Activated gamma-delta T cell (primary cell): ENCODE measurements at places on chromosomes 1 and 21.

DNA sequence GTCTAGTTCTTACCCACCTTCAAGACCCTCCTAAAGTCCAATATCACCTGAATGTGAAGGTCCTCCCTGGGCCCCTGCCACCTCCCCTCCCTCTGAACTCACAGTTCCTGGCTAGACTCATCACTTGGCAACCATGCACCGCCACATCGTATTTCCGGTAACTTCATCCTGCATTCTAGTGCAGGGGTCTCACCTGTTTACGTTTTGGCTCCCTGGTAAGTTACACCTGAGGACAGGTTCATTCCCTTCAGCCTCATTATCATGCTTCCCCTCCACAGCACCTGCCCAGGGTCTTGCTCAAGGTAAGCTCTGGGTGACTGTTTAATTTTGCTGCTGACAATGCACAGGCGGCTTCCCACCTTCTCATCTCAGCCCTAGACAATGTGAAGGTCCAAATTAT, 93.1 kb downstream of the MIS18A start:
- DNase-seq = no peak

- no peak for DNase-seq
Measured at GRCh38 chr1:228935855-228936727, 200.8 kb downstream of the RHOU start.

DNA sequence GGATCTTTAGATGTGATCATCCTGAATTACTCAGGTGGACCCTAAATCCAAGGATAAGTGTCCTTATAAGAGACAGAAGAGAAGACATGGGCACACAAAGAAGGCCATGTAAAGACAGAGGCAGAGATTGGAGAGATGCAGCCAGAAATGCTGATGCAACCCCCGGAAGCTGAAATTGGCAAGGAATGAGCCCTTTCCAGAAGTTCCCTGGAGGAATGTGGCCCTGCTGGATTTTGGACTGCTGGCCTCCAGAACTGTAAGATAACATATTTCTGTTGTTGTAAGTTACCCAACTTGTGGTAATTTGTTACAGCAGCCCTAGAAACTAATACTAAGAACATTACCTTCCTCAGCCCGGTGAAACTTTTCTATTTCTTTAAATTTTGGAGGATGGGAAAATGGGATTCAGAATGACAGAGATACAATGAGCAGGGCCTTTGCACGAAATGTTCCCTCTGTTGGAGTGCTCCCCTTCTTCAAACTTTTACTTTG, 11.2 kb upstream of the PLPP3 start:
- no peak for DNase-seq

DNA sequence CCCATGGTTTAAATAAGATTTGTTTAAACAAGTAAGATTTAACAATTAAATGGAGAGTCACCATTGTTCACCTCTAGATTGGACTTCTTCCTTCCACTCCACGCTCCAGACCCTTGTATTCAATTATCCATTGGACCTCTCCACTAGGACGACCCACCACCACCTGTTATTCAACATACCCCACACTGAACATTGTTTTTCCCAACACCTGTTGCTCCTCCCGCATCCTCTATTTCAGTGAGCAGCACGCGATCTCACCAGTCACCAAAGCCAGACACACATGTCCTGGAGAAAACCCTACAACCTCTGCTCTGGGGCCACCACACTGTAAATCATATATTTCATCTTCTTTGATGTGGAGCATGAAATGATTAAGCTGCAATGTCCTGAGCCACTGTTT, 28.6 kb downstream of the ATP8B2 start:
- DNase-seq = no peak

GRCh38 chr1:236338096-236338495, 56.0 kb upstream of the EDARADD start:
- DNase-seq = no peak

GRCh38 chr1:231046730-231047395, 6.8 kb upstream of the FAM89A start:
- DNase-seq = no peak

DNA sequence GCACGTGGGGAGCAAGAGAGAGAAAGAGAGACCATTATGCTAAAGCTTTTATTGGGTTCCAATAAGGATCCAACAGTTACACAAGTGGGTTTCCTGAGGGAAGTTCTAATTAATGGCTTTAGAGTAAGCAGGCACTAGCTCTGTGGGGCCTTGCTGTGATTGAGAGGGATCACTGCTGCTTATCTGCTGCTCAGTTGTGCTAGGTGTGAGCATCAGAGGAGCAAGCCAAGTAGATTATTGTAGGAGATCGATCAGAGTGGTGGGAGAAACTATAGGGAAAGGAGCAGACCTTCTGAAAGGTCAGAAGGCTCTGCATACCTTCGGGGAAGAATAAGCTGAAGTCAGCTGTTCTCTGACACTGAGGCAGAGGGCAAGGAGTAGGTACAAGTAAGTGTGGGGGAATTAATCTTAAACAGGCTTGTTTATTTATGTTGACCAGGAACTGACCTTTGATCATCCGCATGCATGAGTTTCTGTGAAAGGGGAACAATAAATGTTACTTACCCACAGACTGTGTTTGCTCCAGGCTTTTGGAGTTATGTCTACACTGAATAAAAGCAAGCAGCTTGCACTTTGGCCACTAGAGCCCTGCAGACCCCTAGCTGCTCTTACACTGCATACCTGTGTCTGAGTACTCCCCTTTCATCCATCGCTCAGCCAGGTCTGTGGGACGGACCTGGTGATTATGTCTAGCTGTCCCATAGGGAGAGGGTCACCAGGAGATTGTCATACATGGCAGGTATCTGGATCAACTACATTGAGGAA, 89.7 kb downstream of the TNNI3K start:
- no peak for DNase-seq

- DNase-seq = no peak
Measured at GRCh38 chr1:20290624-20291597, at the start of gene VWA5B1. VWA5B1 (plus strand) TSS chr1:20290875; CDS start chr1:20310602, 19,727 bp downstream.

GRCh38 chr1:1022302-1023009, 2.5 kb downstream of the AGRN start:
- DNase-seq = no peak

DNA sequence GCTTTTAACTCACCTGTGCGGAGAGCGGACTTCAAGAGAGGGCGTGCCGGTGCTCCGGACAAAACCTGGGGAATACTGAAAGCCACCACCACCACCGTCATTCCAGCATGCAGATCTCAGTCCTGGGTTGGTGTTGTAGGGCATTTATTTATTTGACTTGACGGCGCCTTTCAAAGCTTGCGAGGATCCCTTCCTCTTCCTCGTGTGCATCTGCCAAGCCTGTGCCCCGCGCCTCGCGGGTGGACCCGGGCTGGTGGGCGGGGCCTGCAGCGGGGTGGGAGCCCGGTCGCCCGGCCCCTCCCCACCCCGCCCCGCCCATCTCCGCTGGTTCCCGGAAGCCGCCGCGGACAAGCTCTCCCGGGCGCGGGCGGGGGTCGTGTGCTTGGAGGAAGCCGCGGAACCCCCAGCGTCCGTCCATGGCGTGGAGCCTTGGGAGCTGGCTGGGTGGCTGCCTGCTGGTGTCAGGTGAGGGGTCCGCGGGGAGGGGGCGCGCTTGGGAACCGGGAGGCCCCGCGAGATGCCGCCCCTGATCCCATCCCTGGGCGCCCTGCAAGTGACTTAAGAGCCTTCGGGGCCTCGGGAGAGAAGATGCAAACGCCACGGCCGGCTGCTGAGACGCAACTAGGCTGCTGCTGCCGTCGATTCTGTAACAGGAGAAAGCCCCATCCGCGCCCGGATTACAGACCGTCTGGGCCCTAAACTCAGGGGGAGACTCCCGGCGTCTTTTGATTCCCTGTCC, at the start of gene IL10RB:
Gene IL10RB (plus strand): TSS at position 318 of the 739 bp plus-strand sequence. CDS start 99 bp downstream, at position 417.
- peak; percentile 60 for DNase-seq

- no peak for DNase-seq
Measured at GRCh38 chr1:245915406-245915805, 591.7 kb downstream of the SMYD3 start.

- no peak for DNase-seq
Measured at GRCh38 chr1:116371752-116372151, 1.3 kb upstream of the ATP1A1 start.

DNA sequence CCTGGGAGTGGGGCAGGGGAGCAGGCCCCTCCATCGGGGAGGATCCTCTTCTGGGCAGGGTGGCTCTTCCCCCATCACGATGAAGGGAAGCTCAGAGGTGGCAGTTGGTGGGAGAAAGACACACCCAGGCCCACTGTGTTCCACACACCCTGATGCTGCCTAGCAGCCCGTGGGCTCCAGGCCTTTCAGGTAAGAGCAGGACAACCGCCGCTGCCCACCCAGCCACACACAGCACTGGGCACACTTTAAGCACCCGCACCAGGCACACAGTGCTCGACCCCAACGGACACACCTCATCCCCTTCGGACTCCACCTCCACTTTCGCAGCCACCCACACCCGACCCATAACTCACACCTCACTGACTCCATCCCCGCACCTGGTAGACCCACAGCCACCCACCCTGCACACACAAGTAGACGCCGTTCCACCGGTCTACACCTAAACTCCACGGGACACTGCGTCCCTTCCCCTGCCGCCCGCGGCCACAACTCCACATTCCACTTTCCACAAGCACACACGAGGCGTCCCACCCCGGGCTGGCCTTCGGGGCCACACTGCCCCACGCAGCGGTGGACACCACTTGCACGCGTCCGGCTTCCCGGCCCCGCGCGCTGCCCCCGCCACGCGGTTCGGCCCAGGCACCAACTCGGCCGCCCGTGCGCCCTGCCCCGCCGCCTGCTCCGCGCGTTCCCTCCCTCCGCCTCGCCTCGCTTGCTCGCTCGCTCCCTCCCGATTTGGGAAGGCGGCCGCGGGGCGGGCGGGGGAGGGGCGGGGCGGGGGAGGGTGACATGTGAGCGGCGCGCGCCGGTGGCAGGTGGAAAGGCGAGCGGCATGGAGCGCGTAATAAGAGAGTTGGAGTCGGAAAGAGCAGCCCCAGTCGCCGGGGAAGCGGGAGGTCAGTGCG, at the start of gene KCNQ4:
Gene KCNQ4 (plus strand): TSS at position 787 of the 905 bp plus-strand sequence. CDS start 307 bp downstream, outside the sequence.
- DNase-seq = no peak

GRCh38 chr1:22808676-22809483, 98.2 kb downstream of the EPHB2 start:
- no peak for DNase-seq

DNA sequence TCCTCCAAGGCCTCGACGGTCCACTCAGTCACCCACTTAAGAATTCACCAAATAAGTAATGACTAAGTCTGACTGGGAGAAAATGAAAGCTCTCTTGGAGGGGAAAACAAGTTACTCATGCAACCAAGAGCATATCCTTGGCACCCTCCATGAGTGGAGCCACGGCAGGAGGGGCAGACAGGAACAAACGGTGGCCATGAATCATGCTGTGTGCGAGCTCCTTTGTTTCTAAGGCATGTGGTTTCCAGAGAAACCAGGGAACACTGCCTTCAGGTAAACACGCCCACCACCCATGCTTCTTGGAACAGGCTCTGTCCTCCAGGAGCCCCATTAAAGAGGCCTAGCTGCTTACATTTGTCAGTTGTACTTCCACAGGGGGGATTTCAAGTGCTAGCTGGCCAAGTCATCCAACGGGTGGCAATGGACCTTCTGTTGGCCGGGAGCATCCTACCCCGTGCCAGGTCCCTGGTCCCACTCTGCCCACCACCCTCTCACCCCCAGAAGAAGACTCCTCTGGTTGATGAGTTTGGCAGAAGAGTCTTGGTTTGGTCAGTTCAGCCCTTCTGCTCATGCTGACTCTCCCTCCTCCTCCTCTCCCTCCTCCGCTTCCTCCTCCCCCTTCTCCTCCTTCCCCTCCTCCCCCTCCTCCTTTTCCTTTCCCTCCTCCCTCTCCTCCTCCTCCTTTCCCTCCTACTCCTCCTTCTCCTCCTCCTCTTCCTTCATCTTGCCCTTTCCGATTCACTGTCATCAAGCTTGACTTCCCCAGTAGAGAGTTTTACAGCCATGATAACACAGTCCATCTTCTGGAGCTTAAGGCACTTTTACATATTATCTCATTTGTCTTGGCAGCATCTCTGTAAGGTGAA, 107.6 kb downstream of the CCDC185 start:
- DNase-seq = no peak

GRCh38 chr1:42480921-42481320, 17.8 kb downstream of the CCDC30 start:
- DNase-seq = no peak

- no peak for DNase-seq
Measured at GRCh38 chr1:216711712-216712111, 11.5 kb downstream of the ESRRG start.

- no peak for DNase-seq
Measured at GRCh38 chr1:168230709-168231108, 4.9 kb downstream of the SFT2D2 start.

DNA sequence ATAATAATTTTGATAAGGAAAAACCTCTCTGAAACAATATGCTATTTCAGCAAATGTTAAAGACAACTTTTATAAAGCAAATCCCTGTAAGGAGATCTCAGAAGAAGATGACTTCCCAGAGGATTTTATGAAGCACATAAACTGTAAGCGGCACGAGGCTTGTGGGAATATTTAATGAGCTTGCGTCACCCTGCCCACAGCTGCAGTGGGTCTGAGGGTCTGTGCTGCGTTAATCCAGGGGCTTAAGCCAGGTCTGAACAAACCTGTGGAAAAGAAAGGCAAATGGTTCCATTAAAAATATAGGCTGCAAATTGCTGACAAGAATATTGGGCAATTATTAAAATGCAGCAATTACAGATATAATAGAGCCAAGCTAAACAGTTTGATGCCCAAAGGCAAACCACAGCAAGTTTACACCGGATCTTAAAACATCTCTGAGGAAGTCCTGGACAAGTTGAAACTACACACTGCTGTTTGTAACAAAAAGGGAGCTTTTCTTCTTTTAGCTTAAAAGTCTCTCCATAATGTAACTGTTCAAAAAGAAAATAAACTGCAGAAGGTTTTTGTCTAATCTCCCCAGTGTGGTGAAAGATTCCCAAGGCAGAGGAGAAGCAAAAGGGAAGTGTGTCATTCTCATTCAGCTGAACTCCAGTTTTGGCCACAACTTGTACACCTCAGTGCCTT, 21.8 kb downstream of the TGFBR3 start:
- no peak for DNase-seq

- no peak for DNase-seq
Measured at GRCh38 chr1:97903626-97904025, 17.2 kb downstream of the DPYD start.

GRCh38 chr1:203120325-203121153, 7.0 kb upstream of the ADORA1 start:
- no peak for DNase-seq

DNA sequence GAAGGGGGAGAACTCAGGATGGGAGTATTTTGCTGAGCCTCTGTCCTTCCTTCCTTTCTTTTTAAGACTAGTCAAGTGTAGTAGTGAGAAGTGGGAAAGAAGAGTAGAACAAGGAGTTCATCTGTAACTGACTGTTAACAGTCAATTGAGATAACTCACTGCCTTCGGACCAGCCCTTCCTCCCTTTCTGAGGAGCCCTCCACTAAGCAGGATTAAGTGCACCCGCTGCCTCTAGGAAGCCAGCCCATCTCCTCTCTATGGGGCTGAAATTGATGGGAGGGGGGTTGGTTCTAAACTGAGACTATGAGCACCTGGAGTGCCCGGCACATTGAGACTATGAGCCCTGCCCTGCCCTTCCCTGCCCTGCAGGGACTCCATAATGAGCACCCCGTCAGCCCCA, 72.7 kb upstream of the TINAGL1 start:
- DNase-seq = no peak

GRCh38 chr1:193662030-193662429, 475.6 kb upstream of the B3GALT2 start:
- DNase-seq = no peak

GRCh38 chr1:204390751-204391466, 20.7 kb downstream of the PPP1R15B start:
- no peak for DNase-seq
